ENCODE measurements at places on chromosomes 6 and 20. TPM values are rescaled to one million over a fixed set of nuclear protein-coding genes. Genes with fewer than 3 reads are reported as not detected.

Gene LAMA2
- total RNA-seq: 0.09 TPM

Gene LY6G5C
- 1.4 TPM for total RNA-seq

Gene ISM1
- not detected for total RNA-seq

Gene PARD6B
- total RNA-seq: 0.26 TPM

Gene NOTCH4
- total RNA-seq: 10.6 TPM

Gene JPH2
- not detected for total RNA-seq

Gene STMND1
- not detected for total RNA-seq

Gene DYNLT2
- 0.86 TPM for total RNA-seq

Gene OR2J3
- not detected for total RNA-seq

Gene CYP39A1
- 0.22 TPM for total RNA-seq

Gene DLK2
- 0.33 TPM for total RNA-seq

Gene SLC35F1
- under 0.01 TPM for total RNA-seq

Gene FOXC1
- 4.4 TPM for total RNA-seq

Gene ULBP3
- total RNA-seq: 5.0 TPM

Gene RAB44
- total RNA-seq: not detected

Gene SEL1L2
- not detected for total RNA-seq

Gene MED23
- 45.6 TPM for total RNA-seq

Gene DEFB132
- total RNA-seq: not detected

Gene MAPK14
- 38.4 TPM for total RNA-seq

Gene OLIG3
- not detected for total RNA-seq

Gene BPIFB1
- total RNA-seq: not detected

Gene KPNA5
- total RNA-seq: 19.4 TPM

Gene AURKA
- 5.6 TPM for total RNA-seq

Gene CST11
- total RNA-seq: not detected

Gene BMP5
- not detected for total RNA-seq

Gene SIRPB2
- total RNA-seq: 0.09 TPM

Gene RUNX2
- under 0.01 TPM for total RNA-seq
